ENCODE measurements at places on chromosomes 7 and 10. TPM values are rescaled to one million over a fixed set of nuclear protein-coding genes. Genes with fewer than 3 reads are reported as not detected.

Gene CH25H
- polyA plus RNA-seq, result 25.2 TPM

Gene EFCAB10
- polyA plus RNA-seq, result 4.5 TPM

Gene PNLIPRP3
- not detected for polyA plus RNA-seq

Gene MALRD1
- polyA plus RNA-seq, result 0.17 TPM

Gene PDZD7
- 0.83 TPM for polyA plus RNA-seq

Gene TRIM50
- polyA plus RNA-seq, result 0.08 TPM

Gene SEMA3C
- 6.9 TPM for polyA plus RNA-seq

Gene INA
- 0.07 TPM for polyA plus RNA-seq

Gene TEX47
- not detected for polyA plus RNA-seq

Gene HTR5A
- not detected for polyA plus RNA-seq

Gene C7orf33
- polyA plus RNA-seq, result not detected

Gene MBL2
- not detected for polyA plus RNA-seq

Gene RNF32
- 1.5 TPM for polyA plus RNA-seq

Gene CAV2
- polyA plus RNA-seq, result 57.9 TPM

Gene SP8
- not detected for polyA plus RNA-seq

Gene TMEM178B
- 0.04 TPM for polyA plus RNA-seq

Gene ZCCHC24
- polyA plus RNA-seq, result 14.8 TPM

Gene ACSM6
- polyA plus RNA-seq, result not detected

Gene SPOCK2
- 86.0 TPM for polyA plus RNA-seq

Gene SAMD9L
- 6.4 TPM for polyA plus RNA-seq

Gene AOC1
- polyA plus RNA-seq, result 0.35 TPM

Gene CALU
- 23.9 TPM for polyA plus RNA-seq

Gene RASSF4
- 19.5 TPM for polyA plus RNA-seq

Gene GPR141
- polyA plus RNA-seq, result 0.39 TPM

Gene FXYD4
- 2.9 TPM for polyA plus RNA-seq

Gene UTF1
- polyA plus RNA-seq, result not detected

Gene CCNY
- polyA plus RNA-seq, result 34.3 TPM

Gene ITGB8
- 3.2 TPM for polyA plus RNA-seq

Gene ZNF365
- 0.88 TPM for polyA plus RNA-seq

All from lung (tissue), 17 donors.